ENCODE measurements at places on chromosomes 4 and X.

GRCh38 chrX:80184854-80185253 is 170.3 kb downstream of the TBX22 start:
- no peak for DNase-seq

DNA sequence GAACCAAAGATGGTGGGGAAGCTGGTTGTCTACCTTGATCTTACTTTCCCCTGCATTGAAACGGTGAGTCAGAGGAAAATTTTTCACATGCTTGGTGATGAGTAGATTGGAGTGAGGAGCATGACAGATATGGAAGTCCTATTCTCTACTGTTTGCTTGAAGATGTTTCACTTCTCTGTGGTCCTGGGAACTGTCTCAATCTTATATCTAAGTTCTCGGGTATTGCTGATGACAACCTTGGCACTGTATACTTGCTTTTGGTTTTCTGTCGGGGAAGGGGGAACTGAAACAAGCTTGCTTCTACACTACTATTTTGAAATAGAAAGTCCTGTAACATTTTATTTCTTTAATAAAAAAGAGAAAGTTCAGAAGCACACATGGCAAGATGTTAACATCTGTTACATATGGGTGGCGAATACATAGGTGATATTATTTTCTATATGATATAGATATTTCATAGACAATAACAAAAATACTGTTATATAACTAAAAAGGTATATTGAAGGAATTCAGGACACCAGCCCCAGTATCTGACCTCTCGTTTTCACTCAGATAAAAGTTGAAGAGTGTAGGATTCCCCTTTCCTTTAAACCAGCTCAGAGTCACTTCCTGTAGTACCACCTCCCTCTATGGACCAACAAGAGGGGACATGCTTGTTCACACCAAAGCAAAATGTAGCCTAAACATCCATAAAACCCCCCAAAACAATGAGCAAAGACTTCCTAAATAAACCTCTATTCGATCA is 88.8 kb downstream of the FMR1NB start:
- DNase-seq, result no peak

DNA sequence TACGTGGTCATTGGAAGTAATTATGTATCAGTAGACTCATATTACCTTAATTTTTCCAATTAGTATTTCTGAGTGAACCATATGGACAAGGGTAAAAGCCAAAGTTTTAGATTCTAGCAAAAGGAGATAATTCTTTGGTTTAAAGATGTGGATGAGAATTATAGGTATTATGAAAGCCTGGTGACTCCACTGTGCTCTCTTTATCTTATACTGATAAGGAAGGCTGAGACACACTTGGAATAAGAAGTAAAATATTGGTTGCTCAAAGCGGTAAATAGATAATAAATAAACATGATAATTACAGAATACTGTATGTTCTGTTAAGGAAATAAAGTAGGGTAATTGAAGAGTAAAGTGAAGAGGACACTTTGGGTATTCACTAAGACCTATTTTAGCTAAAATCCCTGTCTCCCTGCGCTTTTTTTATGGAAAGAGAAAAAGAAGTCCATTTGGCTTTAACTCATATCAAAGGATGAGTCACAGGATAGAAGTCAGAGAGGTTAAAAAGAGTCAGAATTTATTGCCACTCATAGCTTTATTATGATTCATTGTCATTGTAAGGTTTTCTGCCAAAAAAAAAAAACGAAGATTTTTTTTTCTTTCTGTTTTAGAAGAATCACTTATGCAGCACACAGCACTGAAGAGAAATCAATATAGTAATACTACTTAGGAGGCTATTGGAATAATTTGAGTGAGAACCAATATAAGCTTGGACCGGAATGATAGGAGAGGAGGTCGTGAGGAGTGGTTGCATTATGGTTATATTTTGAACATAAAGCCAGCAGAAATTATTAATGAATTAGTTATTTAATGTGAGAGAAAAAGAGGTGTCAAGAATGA is 2463.1 kb downstream of the ARAP2 start:
- peak; percentile 66 for DNase-seq

DNA sequence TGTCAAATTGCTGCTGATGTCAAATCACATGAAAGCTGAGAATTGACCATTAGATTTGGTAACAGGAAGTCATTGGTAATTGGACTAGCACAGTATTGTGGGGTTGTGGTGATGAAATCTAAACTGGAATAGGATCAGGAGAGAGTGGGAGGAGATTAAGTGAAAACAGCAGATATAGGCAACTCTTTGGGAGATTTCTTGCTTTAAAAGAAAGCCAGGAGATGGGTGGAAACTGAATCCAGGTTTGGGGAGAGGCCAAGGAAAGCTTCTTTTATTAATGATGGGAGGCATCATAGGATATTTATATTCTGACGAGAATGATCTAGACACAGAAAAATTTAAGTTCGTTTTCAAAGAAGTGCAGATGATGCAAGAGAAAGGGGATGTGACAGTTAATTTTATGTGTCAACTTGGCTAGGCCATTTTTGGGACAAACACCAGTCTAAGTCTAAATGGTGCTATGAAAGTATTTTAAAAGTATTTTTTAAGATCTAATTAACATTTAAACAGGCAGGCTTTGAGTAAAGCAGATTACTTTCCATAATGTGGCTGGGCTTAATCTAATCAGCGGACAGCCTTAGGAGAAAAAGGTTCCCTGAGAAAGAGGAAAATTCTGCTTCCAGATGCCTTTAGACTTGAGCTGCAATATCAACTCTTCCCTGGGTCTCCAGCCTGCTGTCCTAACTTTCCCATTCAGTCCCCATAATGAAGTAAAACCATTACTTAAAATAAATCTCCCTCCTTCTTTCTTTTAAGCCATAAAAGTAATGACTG is 24.7 kb downstream of the SEC24D start:
- no peak for DNase-seq

DNA sequence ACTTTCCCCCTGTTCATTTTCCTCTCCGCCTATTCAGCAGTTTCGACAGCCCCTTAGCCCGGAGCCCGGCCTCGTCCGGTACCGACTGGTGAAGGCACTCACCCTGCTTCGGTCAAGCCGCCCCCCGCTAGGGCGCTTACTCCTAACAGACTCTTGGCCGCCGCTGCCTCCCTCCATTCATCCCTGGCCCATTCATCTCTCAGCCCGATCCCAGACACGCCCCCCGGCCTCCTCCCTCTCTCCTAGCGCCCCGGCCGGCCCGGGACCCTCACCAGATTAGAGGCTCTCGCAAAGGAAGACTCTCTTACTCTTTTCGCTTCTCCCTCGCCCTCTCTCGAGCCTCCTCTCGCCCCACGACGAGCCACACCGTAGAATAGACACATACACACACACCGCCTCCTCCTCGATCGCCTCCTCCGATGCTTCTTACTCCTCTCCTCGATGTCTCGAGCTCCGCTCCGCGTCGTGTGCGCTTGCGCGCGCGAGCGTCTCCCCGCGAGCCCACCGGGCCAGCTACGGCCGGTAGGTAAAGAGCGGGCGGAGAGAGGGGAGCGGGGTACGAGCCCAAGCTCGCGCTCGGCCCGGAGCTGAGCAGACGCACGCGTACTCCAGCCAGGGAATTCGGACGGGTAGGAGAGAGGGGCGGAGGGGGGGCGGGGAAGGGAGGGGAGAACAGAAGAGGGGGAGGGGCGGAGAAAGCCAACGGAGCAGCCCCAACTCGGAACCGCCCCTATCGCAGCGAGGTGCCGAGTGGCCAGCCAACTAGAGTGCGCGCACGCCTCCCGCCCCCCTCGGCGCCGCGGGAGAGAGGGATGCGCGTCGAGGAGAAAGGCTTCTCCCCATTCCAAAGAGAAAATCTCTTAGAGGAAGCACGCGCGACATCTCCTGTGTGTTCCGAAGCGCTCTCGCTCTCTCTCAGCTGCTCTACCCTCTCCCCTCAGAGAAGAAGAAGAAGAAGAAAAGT is at the start of gene WNK3:
WNK3 (minus strand) TSS at position 633 of the 964 bp plus-strand sequence.
- DNase-seq, result peak; percentile 68

DNA sequence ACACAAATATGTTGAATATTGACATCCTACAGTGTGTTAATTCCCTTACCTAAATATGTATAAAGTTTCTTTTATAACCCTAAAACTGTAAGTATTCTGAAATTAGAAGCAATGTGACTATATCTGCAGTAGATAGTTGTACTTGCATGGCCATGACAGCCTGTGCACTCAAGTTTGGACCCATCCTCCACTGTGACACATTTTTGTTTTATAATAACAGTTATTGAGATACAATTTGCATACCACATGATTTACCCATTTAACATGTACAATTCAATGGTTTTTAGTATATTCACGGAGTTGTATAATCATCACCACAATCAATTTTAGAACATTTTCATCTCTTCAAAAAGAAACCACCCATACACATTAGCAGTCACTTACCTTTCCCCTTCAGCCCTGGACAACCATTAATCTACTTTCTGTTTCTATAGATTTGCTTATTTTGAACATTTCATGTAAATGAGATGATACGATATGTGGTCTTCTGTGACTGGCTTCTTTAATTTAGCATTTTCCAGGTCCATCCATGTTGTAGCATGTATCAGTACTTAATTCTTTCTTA is 29.6 kb downstream of the HERC3 start:
- no peak for DNase-seq

GRCh38 chr4:168605411-168605810 is 108.6 kb downstream of the PALLD start:
- DNase-seq, result no peak

- DNase-seq, result no peak
Observed at GRCh38 chr4:89299153-89299791, 8.3 kb downstream of the GPRIN3 start.

GRCh38 chr4:52933738-52934137 is 71.6 kb downstream of the RASL11B start:
- DNase-seq, result no peak

Measured in NCI-H446 treated with DMSO at 0.1 percent for 48 hours (cell line).